ENCODE measurements at places on chromosomes 16 and 17.

- DNase-seq: no peak
Measured at GRCh38 chr16:729768-730665, 3.1 kb downstream of the HAGHL start.

DNA sequence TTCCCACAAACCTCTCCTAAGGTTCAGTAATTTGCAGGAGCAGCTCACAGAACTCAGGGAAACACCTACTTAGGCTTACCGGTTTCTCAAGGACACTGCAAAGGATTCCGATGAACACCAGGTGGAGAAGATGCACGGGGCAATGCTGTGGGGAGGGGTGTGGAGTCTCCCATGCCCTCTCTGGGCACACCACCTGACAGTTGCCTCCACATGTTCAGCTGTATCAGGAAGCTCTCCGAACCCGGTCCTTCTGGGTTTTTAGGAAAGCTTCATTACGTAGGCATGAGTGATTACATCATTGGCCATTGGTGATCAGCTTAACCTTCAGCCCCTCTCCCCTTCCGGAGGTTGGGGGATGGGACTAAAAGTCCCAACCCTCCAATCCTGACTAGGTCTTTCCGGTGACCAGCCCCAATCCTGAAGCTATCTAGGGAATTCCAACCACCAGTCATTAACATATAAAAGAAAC, 21.6 kb downstream of the C17orf58 start:
- peak; percentile 74 for DNase-seq

DNA sequence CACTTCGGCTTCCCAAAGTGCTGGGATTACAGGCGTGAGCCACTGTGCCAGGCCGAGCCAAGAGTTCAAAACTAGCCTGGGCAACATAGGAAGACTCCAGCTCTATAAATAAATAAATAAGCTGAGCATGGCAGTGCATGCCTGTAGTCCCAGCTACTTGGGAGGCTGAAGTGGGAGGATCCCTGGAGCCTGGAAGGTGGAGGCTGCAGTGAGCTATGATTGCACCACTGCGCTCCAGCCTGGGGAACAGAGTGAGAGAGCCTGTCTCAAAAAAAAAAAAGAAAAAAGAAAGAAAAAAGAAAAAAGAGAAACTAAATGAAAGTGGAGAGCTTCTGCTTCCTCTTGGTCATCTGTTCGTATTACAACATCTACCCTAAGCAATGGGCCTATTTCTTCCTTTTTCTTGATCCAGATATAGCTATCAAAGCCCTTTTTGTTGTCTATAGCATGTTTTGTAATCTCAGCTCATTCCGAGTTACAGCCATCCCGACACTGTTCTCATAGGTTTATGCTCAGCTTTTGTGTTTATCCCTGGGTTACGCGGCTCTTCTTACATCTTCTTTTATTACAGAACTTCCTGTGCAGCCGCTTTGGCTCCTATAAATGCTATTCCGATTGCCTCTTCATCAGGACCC, 14.1 kb upstream of the MAPK3 start:
- DNase-seq: no peak

DNA sequence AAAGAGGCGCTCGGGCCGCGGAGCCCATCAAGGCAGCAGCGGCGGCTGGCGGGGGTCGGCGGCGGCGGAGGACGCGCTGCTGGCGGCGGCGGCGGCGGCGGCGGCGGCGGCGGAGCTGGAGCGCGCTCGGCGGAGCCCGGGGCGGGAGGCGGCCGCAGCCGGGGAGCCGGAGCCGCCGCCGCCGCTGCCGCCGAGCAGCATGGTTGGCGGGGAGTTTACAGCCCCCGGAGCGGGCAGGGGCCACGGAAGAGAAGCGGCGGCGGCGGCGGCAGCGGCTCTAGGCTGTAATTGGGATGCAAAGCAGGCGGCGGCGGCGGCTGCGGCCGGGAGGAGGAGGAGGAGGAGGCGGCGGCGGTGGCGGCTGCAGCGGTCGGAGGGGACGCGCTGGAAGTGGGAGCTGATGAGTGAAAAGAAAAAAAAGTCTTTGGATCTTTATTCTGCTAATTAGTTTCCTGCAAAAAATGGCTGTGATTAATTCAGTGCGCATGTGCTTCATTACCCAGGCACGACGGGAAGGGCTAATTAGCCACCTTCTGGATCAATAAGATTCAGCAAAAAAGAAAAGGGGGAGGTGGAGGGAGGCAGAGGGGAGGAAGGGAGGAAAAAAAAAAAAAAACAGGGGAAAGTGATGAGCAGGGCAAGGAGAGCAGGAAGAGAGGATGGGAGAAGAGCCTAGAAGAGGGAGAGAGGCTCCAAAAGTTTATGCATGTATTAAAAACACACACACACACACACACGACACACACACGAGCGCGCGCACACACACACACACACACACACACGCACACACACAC, 10.9 kb upstream of the ZFHX3 start:
- peak; percentile 78 for DNase-seq

- peak; percentile 60 for DNase-seq
Measured at GRCh38 chr16:11401161-11402050, 56.1 kb downstream of the RMI2 start.

GRCh38 chr16:3841729-3842508, 38.6 kb downstream of the CREBBP start:
- DNase-seq: no peak

DNA sequence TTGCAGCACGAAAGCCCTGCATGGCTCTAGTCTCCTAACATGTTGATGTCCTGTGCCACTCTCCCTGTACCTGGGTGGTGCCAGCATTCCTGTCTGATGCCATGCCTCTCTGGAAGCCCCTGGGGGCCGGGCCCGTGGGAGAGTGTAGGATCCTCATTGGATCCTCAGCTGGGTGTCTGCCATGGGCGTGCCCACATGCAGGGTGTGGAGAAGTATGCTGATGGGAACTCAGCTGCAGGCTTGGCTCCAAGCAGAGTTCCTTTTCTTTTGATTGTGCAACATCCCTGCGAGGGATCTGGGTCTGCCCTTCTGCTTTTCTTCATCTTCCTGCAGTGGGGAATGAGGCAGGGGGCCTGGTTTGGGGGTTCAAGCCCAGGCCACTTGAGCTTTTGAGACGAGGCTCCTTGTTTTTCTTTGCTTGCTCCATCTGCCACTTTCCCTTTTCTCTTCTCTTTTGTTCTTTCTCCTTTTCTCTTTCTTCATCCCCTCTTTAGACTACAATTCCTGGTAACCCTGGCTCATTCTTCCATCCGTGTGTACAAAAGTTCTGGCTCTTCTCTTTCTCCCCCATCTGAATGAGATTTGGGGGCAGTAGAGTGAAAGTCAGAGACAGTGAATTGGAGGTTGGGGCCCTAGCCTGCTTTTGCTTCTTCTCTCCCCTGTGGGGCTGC, 32.9 kb downstream of the KSR1 start:
- DNase-seq: no peak

DNA sequence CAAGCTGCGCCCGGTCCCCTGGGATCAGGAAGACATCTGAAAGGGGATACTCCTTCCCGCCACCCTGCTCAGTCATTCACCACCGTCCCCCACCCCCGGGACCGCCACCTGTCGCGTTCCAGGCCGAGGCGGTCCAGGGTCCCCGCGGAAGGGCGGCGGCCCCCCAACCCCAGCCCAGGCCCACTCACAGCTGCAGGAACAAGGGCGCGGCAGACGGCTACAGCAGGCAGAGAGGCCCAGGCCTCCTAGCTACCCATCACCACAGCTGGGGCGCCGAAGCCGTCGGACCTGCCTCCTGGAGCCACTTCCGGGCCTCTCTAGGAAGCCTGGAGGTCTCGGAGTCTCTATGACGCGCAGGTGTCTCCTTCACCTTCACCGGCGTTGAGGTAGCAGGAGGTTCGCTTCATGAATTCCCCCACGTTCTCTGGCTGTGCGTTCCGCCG, at the start of gene SDR42E1:
SDR42E1 (minus strand) TSS at position 272 of the 443 bp plus-strand sequence. CDS start 10,612 bp downstream, outside the sequence.
- no peak for DNase-seq

DNA sequence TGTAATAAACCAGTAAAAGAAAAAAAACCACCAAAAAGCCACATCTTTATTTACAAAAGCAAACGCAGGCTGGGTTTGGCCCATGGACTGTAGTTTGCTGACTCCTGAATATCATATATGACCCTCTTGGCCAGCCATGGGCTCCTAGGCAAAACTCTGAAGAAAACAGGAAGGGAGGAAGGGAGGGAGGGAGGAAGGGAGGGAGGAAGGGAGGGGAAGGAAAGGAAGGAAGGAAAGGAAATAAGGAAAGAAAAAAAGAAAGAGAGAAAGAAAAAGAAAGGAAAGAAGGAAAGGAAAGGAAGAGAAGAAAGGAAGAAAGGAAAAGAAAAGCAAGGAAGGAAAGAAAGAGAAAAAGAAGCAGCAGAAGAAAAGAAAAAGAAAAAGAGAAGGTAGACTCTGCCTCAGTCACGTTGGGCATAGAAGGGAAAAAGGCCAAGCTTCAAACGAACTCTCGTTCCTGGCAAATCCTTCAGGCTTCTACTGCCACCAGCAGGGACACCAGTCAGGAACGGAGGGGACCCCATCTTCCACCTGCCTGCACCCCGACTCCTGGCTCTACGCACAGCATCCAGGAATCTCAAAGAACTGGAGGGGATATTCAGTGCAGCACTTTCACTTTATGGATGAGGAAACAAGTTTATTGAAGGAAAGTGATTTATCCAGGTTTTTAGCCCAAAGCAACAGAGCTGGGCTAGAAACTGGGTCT, 22.1 kb downstream of the CDC42EP4 start:
- DNase-seq: no peak

DNA sequence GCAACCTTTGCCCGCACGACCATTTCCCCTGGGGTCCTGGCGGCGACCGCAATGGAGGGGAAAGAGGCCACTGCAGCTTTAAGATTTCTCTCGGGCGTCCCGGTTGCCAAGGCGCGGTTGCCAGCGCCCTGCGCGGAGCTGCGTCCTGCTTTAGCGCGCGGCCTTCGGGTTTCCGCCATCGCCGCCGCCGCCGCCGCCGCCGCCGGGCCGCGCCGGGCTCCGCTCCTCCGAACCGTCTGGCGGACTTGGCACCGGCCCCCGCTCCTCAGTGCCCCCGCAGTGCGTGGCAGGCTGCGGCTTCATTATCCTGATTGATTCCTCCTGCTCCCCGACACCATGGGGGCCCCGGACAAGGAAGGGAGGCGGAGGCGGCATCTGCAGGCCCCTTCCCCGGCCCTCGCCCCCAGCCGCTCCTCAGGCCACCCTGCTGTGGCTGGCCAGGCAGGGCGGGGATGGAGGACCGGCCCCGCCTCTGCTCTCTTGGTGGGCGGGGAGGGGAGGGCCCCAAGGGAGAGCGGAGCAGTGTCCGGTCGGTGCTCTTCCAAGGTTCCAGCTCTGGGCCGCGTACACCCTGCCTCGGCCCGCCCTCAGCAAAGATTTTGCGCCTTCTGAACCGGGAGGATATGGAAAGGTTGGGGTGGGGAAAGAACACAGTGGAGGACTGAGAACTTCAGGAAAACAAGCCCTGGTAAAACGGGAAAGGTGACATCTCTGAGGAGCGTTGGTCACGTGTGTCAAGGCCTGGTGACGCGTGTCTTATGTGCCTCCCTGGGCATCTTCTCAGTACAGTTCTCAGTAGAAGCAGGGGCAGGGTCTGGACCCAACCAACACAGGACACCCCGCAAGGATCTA, 34.0 kb downstream of the NEUROD2 start:
- DNase-seq: peak; percentile 93

DNA sequence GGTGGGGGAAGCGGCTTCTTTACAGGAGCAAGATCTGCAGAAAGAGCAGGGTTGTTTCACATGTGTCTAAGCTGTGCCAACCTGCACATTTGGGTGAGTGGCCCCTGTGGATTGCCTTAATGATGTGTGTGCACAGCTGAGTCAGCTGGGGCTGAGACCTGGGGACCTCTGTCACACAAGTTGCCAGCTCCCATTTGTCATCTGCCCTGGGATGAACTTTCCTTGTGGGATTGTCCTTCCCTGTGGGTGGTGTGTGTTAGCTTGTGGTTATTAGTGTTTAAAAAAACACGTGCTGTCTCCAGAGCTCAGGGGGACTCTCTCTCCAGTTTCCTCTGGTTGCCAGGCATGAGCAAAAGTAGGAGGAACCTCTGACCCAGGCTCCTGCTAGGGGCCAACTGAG, 400.5 kb upstream of the CCL2 start:
- no peak for DNase-seq

Measured in islet precursor cell (in vitro differentiated cells).